ENCODE measurements at places on chromosomes 7 and 10.

- DNase-seq, result no peak
Measured at GRCh38 chr7:127904670-127904985, 126.6 kb downstream of the LRRC4 start.

DNA sequence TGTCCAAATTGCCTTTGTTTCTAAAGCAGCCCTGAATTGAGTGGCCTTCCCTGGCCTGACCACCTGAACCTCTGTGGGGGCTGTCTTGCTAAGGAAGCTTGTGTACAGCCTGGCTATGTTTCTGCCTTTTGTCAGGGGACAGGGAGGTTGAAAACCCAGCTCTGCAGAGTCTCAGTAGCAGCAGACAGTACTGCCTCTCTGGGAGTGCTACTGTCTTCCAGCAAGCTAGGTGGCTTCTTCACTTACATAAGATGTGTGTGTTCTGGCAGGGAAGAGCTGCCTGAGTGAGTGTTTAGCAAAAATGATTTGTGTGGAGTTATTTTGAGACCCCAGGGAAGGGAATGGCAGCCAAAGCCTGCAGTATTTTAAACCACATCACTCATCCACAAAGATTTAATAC lies 57.4 kb downstream of the LRRC4 start:
- DNase-seq, result no peak

DNA sequence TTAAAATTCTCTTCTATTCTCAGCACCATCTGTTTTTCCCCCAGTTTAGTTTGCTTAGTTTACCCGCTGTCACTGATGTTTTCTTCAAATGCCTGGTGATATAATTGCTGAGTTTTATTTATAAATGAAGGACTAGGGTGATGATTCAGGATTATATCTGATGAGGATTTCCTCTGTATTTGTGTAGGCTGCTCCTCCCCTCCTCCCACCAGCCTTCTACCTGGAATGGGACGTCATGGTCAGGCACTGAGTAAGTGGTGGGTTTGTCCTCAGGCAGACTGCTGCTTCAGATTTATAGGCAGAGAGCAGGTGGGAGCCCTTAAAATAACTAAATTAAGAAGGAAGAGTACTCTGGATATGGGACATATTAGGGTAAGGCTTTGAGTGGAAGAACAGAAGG lies 35.8 kb downstream of the PALS2 start:
- peak; percentile 24 for DNase-seq

DNA sequence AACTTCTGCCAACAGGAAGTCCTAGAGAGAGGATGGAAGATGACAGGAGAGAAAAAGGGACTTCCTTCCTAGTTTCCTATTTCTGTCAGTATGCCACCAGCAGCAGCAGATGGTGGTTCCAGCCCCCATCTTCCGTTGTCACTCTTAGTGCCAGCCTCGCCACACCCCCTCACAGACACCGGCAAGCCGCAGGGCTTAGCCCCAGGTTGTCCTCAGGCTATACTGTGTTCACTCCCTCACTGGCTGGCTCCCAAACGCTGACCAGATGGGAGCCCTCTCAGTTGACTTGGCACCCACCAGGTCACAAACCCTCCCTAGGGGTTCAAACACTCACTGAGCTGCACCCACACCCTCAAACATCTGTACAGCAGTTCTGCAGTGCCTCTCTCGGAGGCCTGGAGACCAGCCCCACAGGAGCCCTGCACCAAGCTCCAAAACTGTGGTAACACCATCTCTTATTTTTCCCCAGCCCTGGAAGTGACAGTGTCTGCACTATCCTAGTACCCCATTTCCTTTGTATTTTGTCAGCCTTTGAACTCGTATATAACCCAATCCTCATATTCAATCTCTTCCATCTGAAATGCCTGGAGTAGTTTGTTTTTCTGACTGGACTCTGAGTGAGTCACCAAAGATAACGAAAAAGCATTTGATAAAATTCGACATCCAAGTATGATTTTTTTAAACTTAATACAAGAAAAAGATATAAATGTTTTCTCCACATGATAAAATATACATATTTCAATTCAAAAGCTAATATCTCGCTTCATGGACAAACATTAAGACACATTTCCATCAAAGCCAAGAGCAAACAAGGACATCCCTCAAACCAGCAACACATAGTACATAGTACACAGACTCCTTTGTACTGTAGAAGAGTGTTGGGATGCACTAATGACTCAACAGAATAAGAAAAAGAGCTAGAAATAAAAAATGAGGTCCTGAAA lies 34.5 kb downstream of the SMURF1 start:
- peak; percentile 32 for DNase-seq

- peak; percentile 78 for DNase-seq
Measured at GRCh38 chr10:14385596-14386593, 55.2 kb upstream of the FRMD4A start.

GRCh38 chr7:51024867-51025266 lies 242.2 kb upstream of the GRB10 start:
- DNase-seq, result no peak

DNA sequence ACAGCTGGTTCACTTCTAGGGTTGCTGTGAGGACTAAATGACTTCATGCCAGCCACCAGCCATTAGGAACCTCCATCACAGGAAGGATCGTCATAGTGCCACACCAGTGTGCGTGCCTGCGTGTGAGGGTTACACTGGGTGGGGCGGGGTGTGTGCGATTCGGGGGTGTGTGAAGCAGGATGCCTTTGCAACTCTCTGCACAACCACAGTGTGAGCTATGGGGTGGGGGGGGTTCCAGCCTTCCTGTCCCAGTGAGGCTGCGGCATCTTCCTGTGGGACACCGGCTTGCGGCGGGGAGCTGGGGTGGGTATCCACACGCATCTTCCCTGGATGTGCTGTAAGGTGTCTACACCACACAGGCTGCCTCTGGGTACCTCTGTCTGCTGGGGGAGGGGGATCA lies 6.9 kb upstream of the ELFN1 start:
- DNase-seq, result no peak

DNA sequence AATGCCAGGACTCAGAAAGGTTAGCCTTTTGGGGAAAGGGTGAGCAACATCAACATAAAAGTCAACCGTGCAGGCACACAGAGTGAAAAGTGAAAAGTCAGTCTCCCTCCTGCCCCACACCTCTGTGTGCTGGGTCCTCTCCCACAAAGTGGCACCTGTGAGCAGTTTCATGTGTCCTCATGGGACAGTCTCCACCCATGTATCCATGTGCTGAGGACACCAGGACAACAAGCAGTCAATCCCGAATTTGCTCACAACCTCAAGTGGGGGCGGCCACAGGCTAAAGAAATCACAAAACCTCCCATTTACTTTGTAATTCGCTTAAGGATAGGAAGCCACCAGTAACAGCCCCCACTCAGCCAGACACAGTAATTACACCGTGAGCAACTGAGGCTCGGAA lies 97.4 kb downstream of the ARHGAP22 start:
- DNase-seq, result no peak

- DNase-seq, result no peak
Measured at GRCh38 chr10:123459371-123460091, 206.6 kb upstream of the GPR26 start.

- DNase-seq, result no peak
Measured at GRCh38 chr10:17113889-17114540, 15.6 kb downstream of the CUBN start.

- DNase-seq, result no peak
Measured at GRCh38 chr10:132198381-132199181, 11.8 kb downstream of the DPYSL4 start.

- peak; percentile 70 for DNase-seq
Measured at GRCh38 chr7:54252256-54253035, 289.7 kb upstream of the VSTM2A start.

DNA sequence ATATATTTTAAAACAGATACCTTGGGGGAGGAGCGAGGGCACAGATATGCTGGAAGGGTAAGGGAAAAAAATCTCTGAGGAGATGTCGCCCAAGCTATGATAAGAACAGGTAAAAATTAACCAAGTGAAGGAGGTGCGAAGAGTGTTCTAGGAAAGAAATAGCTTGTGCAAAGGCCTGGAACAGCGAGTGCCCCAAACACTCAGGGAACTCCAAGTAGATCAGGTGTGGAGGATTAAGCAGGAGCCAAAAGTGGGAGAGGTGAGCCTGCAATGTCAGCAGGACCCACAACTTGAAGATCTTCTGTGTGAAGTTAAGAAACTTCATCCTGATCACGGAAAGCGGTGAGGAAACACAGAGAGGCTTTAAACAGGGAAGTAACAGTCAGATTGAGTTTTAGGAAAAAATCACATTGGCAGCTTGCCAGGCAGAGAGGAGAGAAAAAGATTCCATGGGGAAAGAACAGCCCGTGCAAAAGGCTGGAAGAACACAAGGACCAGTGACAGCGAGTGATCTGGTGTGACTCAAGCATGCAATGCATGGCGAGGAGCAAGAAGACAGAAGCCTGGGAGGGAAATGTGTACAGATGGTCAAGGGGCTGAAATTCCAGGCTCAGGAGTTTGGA lies 30.7 kb downstream of the FGF8 start:
- DNase-seq, result no peak

DNA sequence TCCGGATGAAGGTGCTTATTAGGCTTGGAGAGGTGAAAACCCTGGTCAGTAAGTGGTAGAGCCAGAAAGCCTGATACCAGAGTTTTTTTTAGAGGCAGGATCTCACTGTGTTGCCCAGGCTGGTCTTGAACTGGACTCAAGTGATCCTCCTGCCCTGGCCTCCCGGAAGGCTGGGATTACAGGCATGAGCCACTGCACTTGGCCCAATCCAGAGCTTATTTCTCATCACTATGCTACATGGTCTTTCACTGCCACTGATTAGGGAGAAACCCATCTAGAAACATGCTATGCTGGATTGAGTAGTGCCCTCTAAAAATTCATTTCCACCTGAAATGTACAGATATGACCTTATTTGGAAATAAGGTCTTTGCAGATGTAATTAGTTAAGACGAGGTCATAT lies 28.4 kb upstream of the GJD4 start:
- DNase-seq, result no peak

DNA sequence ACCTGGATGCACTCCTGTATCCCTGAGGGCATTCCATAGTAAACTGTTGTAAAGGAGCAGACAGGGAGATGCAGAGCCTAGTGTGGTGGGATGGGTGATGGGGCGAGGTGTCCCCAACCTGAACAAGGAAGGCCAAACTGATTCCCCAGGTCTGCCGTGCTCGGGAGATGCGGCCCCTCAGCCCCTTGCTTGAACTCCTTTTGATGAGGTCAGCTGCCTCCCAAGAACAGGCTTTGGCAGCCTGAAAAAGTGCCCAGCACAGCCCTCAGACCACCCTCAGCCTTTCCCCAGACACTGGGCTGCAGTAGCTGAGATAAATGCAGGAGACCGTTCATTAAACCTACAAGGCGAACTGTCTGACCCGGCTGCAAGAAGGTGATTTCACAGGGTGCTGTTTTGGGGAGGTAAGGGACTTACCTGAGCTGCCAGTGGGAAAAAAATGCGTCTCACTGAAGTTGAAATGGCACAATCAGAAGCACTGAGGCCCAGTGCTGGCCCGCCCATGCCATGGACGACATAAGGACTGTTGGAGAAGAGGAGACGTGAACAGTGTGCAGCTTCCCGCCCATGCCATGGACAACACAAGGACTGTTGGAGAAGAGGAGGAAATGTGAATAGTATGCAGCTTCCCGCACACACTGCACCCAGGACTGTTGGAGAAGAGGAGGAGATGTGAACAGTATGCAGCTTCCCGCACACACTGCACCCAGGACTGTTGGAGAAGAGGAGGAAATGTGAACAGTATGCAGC lies 148.4 kb upstream of the FAM20C start:
- DNase-seq, result no peak
